ENCODE measurements at places on chromosomes 1 and 21.

GRCh38 chr1:6960291-6960811 is 175.1 kb downstream of the CAMTA1 start:
- no peaks in the 10 kb centered on the region for H3K36me3 ChIP-seq
- H3K4me1 ChIP-seq: peaks cover 20% of the 10 kb centered on the region
- no peak overlapping the region for H3K27ac ChIP-seq
- peaks cover 57% of the 10 kb centered on the region for H3K27me3 ChIP-seq
- DNase-seq: no peak

DNA sequence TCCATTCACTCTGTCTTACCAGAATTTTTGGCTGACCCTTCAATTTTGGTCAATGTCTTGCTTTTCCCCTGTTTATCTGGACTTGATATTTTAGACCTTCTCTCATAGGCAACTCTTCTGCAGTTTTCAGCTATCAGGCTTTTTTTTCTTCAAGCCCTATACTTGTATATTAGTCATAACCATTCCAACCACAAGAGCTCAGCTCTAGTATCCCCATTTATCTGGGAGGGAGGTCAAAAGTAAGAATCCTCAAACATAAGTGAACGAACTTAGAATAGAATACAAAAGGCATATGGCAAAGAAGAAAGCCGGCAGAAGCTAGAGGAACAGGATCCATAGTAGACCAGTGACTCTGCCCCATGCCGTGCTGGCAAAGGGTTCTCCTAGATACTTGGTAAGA is 45.9 kb upstream of the TNFSF4 start:
- H3K27me3 ChIP-seq: no peaks in the 10 kb centered on the region
- no peak for DNase-seq
- no peak overlapping the region for H3K4me3 ChIP-seq
- no peaks in the 10 kb centered on the region for H3K4me1 ChIP-seq

- no peak overlapping the region for H3K4me3 ChIP-seq
- H3K27ac ChIP-seq: no peak overlapping the region
- no peaks in the 10 kb centered on the region for H3K4me1 ChIP-seq
- no peaks in the 10 kb centered on the region for H3K27me3 ChIP-seq
- no peak for DNase-seq
Measured at GRCh38 chr1:243397613-243398321, 141.9 kb downstream of the SDCCAG8 start.

GRCh38 chr1:203124546-203125317 is 2.8 kb upstream of the ADORA1 start:
- H3K27ac ChIP-seq: no peak overlapping the region
- H3K27me3 ChIP-seq: peaks cover 32% of the 10 kb centered on the region
- no peaks in the 10 kb centered on the region for H3K36me3 ChIP-seq
- peaks cover 8% of the 10 kb centered on the region for H3K4me1 ChIP-seq

DNA sequence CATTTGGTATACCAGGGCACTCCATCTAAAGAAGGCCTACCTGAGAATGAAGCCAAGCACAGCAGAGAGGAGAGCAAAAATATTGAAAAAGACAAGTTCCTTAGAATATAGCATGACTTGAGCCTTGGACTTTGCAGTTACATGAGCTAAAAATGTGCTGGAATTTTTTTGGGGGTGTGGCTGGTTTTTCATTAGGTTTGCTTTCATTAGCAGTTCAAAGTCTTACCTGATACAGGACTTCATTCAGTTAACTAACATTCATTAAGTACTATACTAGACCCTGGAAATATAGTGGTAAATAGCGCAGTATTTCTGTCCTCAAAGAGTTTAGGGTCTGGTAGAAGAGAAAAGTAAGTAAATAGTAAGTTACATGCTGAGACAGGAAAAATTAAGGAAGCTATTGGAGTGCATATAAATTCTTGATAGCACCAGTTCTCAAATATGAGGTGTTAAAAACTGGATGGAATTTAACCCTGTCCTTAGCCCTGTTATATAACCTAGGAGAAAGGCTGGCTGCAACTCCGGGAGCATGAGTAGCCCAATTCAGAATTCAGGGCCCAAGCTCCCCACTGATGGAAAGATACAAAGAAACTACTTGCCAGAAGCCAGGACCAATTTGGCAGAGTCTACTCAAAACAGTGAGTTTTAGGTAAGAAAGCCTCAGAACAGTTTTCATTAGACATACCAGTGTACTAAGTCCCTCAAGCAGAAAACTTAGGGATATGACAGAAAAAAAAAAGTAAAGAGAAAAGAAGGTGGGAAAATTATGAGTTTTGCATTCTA is 3.1 kb upstream of the DOCK7 start:
- H3K27me3 ChIP-seq: no peaks in the 10 kb centered on the region
- no peak overlapping the region for H3K4me3 ChIP-seq
- H3K36me3 ChIP-seq: no peaks in the 10 kb centered on the region
- H3K4me1 ChIP-seq: no peaks in the 10 kb centered on the region
- no peak overlapping the region for H3K27ac ChIP-seq
- DNase-seq: no peak

- H3K27ac ChIP-seq: no peak overlapping the region
- H3K4me3 ChIP-seq: no peak overlapping the region
- peaks cover 21% of the 10 kb centered on the region for H3K4me1 ChIP-seq
- H3K27me3 ChIP-seq: peaks cover 72% of the 10 kb centered on the region
- no peak for DNase-seq
- H3K36me3 ChIP-seq: no peaks in the 10 kb centered on the region
Measured at GRCh38 chr1:20729155-20729931, 3.2 kb downstream of the SH2D5 start.

GRCh38 chr1:240092301-240093119 is 827 bp downstream of the FMN2 start:
- H3K27me3 ChIP-seq: peaks cover 62% of the 10 kb centered on the region
- H3K36me3 ChIP-seq: no peaks in the 10 kb centered on the region
- no peak overlapping the region for H3K27ac ChIP-seq
- no peak overlapping the region for H3K4me3 ChIP-seq

DNA sequence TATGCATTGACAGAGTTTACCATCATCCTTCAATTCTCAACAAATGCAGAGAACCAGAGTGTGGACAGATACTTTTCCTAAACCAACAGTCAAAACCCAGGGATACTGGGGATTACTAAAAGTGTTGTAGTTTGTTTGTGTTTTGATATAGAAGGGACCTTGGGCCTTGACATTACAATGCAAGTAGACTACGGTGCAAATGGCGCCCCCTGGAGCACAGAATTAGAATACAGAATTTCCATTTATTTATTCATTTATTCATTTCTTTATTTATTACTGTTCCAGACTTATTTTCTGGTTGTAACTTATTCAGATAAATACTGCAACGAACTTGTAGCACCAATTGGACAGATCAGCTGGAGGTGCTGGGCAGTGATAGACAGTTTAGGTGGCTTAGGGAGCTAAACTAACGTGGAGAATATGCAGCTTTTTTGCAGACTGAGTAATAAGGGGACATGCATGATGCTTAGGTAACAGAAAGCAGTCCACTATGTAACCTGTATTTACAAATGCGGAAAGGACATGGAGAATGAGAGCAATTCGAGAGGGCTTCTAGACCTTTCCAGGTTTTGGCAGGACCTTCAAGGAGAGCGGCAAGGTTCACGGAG is 42.6 kb downstream of the KIRREL1 start:
- no peaks in the 10 kb centered on the region for H3K36me3 ChIP-seq
- H3K4me1 ChIP-seq: no peaks in the 10 kb centered on the region
- DNase-seq: peak; percentile 19
- no peaks in the 10 kb centered on the region for H3K27me3 ChIP-seq

GRCh38 chr21:45817345-45817744 is 164.2 kb upstream of the COL6A1 start:
- H3K27me3 ChIP-seq: no peaks in the 10 kb centered on the region
- H3K4me3 ChIP-seq: no peak overlapping the region
- H3K36me3 ChIP-seq: no peaks in the 10 kb centered on the region
- H3K27ac ChIP-seq: no peak overlapping the region
- no peak for DNase-seq

DNA sequence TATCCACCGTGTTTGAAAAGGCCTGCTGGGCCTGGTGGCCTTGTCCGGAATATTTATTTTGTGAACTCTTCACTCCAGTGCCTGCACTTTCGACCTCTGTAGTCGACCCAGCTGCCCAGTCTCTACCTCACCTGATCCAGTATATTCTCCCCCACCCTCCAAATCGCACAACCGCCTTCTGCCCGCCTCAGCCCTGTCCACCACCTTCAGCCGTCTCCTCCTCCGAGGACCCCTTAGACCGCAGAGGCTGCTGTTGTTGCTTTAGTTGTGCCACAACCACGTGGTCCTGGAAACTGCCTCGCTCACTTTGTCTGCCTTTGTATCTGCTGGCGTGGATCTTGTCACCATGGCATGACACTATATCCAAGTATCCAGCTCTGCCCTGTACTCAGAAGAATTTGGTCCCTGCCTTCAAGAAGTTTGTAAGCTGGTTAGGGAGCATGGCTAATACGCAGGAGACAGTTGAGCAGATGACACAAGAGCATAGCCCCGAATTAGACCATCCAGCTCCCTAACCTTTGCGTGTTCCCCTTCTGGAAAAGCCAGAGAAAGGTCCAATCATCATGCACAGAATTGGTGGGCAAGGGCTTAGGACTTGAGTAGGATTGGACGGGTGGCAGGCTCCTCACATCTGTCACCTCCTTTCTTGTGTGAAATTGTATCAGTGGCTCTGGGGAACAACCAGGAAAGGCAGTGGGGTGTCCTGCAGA is 1.5 kb downstream of the PHGDH start:
- peaks cover 23% of the 10 kb centered on the region for H3K4me1 ChIP-seq
- H3K4me3 ChIP-seq: peak overlapping the region; percentile 77
- H3K27me3 ChIP-seq: no peaks in the 10 kb centered on the region
- H3K27ac ChIP-seq: no peak overlapping the region
- peak; percentile 39 for DNase-seq
- H3K36me3 ChIP-seq: no peaks in the 10 kb centered on the region

DNA sequence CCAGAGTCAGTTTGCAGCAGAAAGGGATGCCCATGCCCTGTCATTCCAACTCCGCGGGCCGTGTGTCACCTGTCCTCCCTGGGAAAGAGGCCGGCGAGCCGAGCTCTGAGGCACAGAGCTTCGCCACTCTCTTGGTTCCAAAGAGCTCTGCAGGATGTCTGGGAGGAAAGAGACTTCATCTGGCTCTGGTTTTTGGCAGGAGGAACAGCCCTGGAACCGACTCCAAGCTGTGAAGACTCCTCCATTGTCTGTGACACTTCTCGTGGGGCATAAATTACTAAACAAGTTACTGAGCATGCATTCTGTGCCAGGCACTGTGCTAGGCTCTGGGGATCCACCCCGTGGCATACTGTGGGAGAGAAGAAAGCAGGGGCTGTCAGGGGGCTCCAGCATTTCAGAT is 3.9 kb upstream of the FAM151A start:
- no peak overlapping the region for H3K4me3 ChIP-seq
- no peak for DNase-seq
- no peaks in the 10 kb centered on the region for H3K36me3 ChIP-seq
- H3K27me3 ChIP-seq: no peaks in the 10 kb centered on the region
